GM23248 (cell line): ENCODE measurements at places on chromosomes 2 and 18.
A peak's percentile ranks its signal among the peaks of the same experiment; 100 is the strongest.

GRCh38 chr2:105714141-105714540 lies 30.6 kb upstream of the NCK2 start:
- DNase-seq: no peak

- no peak for DNase-seq
Measured at GRCh38 chr18:76708071-76708721, 114.2 kb upstream of the ZNF236 start.

DNA sequence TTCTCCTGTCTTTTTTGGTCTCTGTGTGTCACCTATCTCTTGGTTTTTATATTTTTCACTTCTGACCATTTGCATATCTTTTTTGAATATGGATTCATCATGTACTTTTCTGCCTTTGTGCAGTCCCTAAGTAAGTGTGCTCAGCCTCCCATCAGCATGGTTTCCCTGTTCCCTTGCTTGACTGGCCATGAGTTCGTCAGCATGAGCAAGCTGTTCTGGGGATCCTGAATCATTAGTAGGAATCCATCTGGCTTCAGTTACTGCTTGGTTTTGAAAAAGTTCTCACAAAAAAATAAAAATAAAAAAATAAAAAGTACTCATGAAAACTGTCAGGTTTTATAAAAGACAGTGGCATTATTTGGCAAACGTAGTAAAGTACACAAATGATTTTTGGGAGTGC lies 144.1 kb downstream of the NCOA1 start:
- DNase-seq: peak; percentile 86

- no peak for DNase-seq
Measured at GRCh38 chr2:111642586-111643327, 241.2 kb downstream of the ANAPC1 start.

GRCh38 chr2:73359915-73360697 lies 25.5 kb upstream of the ALMS1 start:
- DNase-seq: peak; percentile 36

- peak; percentile 38 for DNase-seq
Measured at GRCh38 chr2:168801961-168802858, at the start of gene NOSTRIN. Gene NOSTRIN (plus strand): TSS chr2:168802637. CDS start chr2:168802647, 10 bp downstream.

DNA sequence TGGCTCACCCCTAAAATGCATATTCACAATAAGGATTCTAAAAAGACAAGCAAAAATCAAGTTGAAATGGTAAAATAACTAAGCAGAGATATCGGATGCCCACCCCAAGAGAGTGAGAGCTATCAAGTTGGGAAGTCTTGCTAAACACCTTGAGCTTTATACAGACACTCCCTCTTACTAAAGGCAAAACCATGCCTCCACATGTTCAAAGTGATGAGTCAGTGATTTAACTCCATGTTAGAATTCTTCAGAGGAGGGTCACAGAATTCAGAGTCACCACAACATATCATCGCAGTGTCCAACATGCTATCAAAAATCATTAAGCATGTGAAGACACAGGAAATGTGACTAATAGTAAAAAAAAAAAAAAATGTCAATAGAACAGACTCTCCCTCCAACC lies 20.6 kb upstream of the ST8SIA3 start:
- DNase-seq: no peak

- DNase-seq: no peak
Measured at GRCh38 chr2:216757532-216757931, 62.2 kb upstream of the IGFBP5 start.

GRCh38 chr2:74597410-74597809 lies 42.9 kb downstream of the DOK1 start:
- DNase-seq: no peak

DNA sequence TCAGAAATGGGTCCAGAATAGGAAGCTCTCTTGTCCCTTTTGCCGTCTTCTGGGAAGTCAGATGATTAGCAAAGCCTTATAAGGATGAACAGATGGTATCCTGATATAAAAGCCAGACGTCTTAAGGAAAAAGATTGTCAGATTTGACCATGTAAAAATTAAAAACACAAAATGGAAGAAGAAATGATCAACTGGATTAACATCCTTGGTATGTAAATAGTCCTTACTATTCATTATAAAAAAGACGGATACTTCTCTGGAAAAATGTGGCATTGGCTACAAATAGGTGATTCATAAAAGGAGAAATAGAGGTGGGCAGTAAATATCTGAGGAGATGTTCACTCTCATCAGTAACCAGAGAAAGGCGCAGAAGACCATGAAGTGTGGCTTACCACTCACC lies 33.7 kb upstream of the SCLY start:
- peak; percentile 11 for DNase-seq

DNA sequence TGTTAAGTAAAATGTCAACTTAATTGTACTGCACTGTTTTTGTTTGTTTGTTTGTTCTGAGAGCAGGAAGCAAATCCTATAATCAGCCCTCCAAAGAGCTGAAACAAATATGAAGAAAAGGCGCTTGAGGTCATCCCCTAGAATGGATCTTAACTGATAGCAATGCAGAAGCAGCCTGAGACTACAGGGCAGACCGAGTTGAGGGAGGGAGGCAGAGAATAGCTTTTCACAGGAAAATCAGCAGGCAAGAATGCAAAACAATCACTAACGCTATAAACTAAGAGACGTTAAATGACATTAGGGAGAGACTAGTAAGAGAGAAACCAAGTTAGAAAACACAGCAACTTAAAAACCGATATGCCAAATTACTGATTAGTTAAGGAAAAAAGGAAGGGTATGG lies 37.2 kb downstream of the GALNT1 start:
- no peak for DNase-seq

DNA sequence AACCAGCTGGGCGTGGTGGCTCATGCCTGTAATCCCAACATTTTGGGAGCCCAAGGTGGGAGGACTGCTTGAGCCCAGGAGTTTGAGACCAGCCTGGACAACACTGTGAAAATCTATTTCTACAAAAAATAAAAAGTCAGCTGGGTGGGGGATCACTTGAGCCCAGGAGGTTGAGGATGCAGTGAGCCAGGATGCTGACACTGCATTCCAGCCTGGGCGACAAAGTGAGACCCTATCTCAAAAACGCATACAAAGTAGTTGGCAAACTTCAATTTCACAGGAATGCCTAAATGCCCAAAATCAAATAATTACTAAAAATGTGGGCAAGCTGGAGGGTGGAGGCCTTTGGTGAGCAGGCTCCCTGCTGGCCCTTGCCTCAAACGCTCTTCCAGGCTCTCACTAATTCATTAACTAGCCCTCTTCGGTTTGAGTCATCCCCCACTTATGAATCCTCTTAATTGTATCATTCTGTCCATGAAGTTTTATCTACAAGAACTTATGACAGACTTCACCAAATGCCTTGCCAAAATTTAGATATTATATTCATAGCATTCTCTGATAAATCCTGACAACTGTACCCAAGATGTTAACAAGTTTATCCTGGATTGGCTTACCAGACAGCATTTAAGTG lies 68.7 kb upstream of the ZFP36L2 start:
- DNase-seq: peak; percentile 56

GRCh38 chr2:181916726-181917718 lies 25.5 kb downstream of the ITPRID2 start:
- peak; percentile 37 for DNase-seq

GRCh38 chr2:40937284-40937683 lies 485.4 kb upstream of the SLC8A1 start:
- no peak for DNase-seq

GRCh38 chr2:122145856-122146255 lies 390.4 kb downstream of the TSN start:
- DNase-seq: no peak

DNA sequence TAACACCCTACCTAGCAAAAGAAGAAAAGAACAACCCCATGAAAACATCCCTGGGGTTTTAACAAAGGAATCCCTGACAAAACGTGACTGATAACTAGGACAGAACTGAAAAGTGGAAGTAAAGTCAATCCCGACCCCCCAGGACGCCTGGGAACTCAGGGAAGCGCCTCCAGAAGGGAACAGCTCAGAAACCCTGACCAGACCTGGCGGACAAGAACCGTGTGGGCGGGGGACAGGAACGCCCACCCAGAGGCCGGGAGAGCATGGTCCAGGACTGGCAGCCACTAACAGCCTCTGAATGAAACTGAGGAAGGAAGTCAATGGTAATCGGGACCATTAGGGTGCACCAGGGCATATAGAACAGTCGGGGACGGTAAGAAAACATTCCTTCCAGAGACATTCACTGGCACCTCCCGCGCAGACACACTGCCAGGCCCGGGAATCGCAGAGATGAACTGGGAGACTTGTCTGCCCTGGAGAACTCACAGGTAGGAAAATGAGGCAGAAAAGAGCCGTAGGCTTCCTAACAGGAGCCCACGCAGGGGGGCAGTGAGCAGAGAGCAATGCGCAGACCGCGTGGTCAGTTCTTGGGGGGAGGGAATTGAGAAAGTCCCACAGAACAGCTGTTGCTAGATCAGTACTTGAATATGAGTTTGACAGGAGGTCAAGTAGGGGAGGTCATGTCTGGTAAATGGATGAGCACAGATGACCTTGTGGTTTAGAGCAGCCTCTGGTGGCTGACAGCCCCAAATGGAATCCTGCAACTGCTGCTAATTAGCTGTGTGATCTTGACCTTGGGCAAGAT lies 1.3 kb upstream of the TBC1D8 start:
- DNase-seq: peak; percentile 61

DNA sequence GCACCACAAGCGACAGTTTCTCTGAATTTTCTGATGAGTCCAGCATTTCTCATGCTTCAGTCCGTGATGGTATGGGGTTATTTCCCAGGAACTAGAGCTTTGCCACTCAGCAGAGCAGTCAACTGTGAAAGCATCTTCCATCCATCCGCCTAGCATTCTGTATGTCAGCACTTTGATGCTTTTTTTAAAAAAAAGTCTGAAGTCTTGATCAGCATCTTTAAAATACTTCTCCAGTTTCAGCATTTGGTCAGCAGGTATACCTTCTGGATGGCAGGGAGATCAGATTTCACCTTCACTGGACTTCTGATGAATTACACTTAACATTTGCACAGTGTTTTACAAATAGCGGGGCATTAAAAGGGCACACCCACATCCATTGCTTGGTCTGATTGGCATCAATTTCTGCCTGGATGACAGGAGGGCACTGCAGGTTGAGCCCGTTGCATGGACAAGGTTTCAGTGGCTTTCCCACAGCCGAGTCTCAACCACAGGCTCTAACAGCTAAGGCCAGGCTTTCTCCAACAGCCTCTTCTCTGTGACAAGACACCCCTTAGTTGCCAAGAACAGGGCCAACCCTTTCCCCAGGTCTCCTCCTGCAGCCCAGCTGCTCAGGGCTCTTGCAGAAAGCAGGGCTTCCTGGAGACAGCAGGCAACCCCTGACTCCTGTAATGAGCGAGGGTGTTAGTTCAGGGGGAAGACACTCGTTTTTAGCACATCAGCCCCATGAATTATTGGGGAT lies 54.0 kb downstream of the EMILIN2 start:
- DNase-seq: no peak
